ENCODE measurements at places on chromosomes 7 and 10.

DNA sequence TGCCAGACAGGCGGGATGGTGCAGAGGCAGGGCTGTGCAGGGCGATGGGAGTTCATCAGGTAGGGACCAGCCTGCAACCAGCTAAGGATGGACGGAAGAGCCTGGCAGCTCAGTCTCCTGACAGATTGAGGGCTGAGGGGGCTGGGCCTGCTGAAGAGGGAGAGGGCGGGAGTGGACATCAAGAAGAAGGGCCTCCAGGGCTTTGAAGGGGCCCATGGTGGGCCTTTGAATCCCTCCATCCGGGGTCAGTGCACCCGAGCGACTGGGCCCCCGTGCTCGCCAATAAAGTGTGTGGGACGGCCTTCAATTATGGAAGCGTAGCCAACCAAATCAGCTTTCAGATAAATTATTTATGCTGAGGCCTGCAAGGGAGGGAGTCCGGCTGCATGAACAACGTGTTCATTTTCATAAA is 431.2 kb downstream of the RPS24 start:
- DNase-seq: no peak

DNA sequence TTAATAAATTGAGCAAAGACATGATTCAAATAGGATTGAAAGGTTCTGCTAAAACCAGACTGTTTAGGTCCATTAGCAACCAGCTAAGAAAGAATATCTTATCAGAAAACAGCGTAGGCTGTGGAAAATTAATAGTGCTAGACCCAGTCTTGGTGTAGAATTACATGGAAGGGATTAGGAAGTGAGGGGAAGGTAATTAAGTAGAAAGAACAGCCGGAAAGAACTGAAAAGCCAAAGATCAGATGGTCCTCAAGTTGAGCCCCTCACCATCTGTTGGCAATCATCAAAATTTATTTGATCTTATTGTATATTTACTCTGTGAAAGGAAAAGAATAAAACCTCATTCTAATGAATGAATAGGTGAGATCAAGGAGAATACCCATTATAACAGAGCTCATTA is 50.1 kb downstream of the COL1A2 start:
- DNase-seq: no peak

- no peak for DNase-seq
Observed at GRCh38 chr7:108345710-108346336, 110.4 kb downstream of the NRCAM start.

DNA sequence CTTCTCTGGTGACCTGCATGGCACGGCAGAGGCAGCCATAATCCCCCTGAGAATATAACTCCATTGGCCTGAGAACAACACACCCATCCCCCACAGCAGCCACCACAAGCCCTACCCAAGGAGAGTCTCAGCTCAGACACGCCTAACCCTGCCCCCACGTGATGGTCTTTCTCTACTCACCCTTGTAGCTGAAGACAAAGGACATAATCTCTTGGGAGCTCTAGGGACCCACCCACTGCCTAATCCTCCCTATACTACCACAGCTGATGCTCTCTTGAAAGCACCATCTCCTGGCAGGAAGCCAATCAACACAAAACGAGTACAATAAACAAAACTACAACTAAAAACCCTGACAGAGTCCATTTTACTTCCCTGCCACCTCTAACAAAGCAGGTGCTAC is 30.7 kb upstream of the HPSE2 start:
- no peak for DNase-seq

GRCh38 chr7:96182424-96183158 is 139.3 kb downstream of the SLC25A13 start:
- no peak for DNase-seq

- no peak for DNase-seq
Observed at GRCh38 chr7:65960351-65961074, 21.5 kb downstream of the GUSB start.

DNA sequence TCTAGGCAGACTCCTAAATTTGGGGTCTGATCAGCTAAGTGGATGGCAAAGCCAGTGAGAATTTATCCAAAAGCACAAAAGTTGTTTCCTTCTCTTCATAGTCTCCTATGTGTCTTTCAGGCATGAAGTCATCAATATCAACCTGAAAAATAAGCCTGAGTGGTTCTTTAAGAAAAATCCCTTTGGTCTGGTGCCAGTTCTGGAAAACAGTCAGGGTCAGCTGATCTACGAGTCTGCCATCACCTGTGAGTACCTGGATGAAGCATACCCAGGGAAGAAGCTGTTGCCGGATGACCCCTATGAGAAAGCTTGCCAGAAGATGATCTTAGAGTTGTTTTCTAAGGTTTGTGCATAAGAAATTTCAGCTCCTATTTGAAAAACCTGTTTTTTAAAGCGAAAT is 4.8 kb downstream of the GSTO1 start:
- DNase-seq: no peak

- DNase-seq: no peak
Observed at GRCh38 chr7:30434140-30434799, 44.3 kb downstream of the NOD1 start.

- no peak for DNase-seq
Observed at GRCh38 chr10:44253769-44254462, 131.0 kb downstream of the CXCL12 start.
